Activated CD4-positive, alpha-beta T cell treated with anti-CD3 and anti-CD28 coated beads, Interleukin-2, amount 50 U/mL, for 48 hours (primary cell): ENCODE measurements at places on chromosomes 12 and 14.

- no peak for DNase-seq
Observed at GRCh38 chr14:102511538-102511937, 2.0 kb upstream of the ANKRD9 start.

- no peak for DNase-seq
Observed at GRCh38 chr14:23430723-23431085, 4.8 kb downstream of the MYH7 start.

DNA sequence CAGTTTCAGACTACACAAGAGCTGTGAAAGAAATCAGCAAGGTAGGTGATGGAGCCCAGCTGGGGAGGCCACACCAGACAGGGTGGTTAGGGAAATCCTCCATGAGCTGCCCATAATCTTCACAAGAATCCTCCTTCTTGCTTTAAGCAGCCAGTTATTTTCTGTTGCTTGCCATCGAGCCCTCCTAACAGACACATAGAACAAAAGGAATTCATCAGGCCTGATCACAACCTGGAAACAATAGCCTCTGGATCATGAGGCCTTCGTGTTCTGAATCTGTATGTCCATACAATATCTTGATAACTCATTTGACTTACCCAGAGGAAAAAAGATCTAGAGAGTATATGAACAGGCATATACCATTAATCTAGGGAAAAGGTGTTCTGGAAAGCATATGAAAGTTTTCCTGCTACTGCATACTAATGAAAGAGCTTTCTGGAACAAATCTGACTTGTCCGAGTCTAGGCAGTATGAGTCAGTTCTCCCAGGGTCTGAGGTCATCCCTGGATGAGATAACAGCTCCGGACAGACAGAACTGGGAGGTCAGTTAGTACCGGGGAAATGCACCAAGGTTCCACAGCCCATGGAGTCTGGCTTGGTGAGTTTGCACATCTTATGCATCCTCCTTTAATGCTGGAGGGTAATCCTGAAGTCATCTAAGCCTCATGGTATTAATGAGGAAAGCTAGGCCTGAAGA is 52.8 kb upstream of the ELK3 start:
- no peak for DNase-seq

DNA sequence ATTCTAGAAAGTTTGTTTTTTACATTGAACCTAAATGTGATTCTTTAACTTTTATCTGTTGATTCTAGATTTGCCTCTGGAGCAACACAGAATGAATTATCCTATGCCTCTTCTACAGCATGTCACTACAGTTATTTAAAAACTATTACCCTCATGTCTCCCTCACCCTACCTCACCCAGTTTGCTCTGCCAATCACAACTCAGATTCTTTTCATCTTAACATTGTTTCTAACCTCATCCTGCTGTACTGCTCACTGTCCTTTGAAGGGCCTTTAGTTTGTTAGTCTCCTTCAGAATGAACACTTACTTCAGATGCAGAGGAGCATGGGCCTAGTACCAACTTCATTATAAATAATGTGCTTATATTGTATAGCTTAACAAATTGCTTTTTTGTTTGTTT is 21.5 kb downstream of the YLPM1 start:
- no peak for DNase-seq

- DNase-seq, result no peak
Observed at GRCh38 chr12:12381982-12382381, 25.1 kb downstream of the BORCS5 start.

- peak; percentile 54 for DNase-seq
Observed at GRCh38 chr12:14768823-14769405, 34.4 kb downstream of the WBP11 start.

GRCh38 chr12:105273601-105274000 is 37.6 kb upstream of the APPL2 start:
- DNase-seq, result no peak

DNA sequence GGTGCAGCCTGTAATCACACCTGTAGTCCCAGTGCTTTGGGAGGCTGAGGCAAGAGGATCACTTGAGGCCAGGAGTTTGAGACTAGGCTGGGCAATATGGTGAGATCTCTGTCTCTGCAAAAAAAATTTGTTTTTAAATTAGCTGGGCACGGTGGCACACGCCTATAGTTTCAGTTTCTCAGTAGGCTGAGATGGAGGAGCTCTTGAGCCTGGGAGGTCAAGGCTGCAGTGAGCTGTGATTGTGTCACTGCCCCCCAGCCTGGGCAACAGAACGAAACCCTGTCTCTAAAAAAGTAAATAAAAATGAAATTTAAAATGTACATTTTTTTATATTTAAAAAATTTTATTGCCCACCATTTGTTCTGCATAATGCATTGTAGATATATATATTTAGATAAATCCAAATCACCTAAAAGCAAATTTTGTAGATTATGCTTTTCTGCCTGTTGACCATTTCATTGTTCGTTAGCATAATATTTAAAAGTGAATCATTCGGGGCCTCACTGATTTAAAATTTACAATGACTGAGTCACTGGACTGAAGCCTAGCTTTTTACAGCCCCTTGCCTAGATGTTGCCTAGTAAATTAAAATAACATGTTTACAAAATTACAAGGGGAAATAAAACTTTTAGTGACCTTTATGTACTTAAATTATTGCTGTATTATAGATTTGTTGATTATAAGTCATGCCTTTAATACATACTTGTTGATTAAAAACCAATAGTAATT is 87.9 kb downstream of the USP15 start:
- no peak for DNase-seq

- DNase-seq, result no peak
Observed at GRCh38 chr14:98893675-98894074, 378.3 kb downstream of the BCL11B start.

- no peak for DNase-seq
Observed at GRCh38 chr12:47556261-47557030, 149.4 kb downstream of the RPAP3 start.
